Natural killer cell (primary cell): ENCODE measurements at places on chromosomes 12 and 14.

- DNase-seq: peak; percentile 21
Measured at GRCh38 chr14:65229748-65230728, 127.7 kb upstream of the MAX start.

DNA sequence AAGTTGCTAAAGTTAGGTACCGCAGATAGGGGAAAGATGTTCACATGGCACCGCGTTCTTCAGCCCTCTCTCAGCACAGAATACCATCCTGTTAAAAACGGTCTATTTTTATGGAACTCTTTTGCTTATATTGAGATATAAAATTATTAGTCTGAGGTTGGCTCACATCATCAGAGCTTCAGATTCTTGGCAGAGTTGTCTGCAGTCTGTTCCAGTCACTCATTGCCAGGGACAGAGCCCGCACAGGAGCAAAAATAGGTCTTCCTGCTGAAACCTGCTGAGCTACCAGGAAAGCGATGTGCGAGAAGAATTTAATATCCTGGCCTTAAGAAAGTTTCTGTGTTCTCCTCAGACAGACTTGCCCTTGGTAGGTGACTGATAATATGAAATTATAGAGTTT lies 249.8 kb downstream of the VRK1 start:
- DNase-seq: no peak

- DNase-seq: no peak
Measured at GRCh38 chr12:68446901-68447796, 115.0 kb upstream of the MDM1 start.

GRCh38 chr14:52266782-52267181 lies 716 bp upstream of the PTGDR start:
- DNase-seq: no peak

- DNase-seq: no peak
Measured at GRCh38 chr12:52231305-52232202, 1.5 kb upstream of the KRT7 start.

DNA sequence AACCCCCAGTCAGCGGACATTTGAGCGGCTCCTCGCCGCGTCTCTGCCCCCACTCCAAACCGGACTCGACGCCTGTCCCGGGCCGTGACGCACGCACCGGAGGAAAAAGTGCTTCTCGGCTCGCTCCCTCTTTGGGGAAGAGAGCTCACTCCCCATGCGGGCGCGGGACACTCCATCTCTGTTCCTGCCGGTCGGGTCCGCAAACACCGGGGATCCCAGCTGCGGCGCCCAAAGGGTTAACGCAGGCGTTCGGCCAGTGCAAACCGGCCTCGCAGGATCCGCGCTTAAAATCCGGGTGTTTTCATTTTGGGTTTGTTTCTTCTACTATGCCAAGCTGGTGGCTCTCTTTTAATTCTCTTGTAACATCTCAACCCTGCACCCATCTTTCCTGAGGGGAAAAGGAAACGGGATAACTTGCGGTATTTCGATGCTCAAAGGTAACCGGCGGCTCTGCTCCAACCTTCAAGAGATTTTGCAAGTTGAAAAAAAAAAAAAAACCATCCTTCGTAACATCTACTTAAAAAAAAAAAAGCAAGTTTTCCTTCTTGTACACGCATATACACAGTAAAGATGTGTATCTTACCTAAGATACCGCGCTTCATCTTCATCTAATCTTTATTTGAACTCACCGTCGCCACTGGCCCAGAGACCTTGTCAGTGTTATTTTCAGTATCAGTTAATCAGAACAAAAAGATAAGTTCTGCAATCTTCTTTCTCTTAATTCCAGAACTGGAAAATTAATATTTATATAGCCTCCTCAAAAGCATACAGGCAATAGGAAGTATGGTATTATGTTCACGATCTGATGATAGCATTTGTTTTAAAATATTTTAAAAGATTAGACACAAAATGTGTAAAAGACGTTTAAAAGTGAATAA lies 1.6 kb upstream of the ATP2B1 start:
- DNase-seq: no peak

GRCh38 chr14:94612174-94612573 lies at the start of gene SERPINA3:
TSS of gene SERPINA3 (plus strand) at chr14:94612391. CDS start at chr14:94614442, 2,051 bp downstream.
- no peak for DNase-seq

- DNase-seq: no peak
Measured at GRCh38 chr12:53443955-53444354, 2.4 kb downstream of the PRR13 start.

GRCh38 chr14:42475289-42475688 lies 868.6 kb downstream of the LRFN5 start:
- DNase-seq: no peak

DNA sequence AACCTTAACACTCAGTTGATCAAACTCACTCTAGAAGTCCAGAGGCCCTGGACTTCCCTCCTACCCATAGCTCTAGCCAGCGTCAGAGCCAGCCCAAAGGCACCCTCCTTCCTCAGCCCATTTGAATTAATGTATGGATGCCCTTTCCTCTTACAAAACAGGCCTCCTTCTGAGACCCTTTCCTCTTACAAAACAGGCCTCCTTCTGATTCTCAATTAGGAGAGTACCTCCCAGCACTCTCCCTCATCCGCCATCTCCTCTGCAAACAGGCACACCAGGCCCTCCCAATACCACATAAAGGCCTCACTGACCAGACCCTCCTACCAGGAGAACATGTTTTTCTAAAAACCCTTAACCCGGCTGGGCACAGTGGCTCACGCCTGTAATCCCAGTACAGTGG lies 65.7 kb downstream of the MOK start:
- no peak for DNase-seq

GRCh38 chr14:103519837-103520212 lies 2.8 kb downstream of the CKB start:
- DNase-seq: no peak

- peak; percentile 52 for DNase-seq
Measured at GRCh38 chr14:50785457-50786063, 45.4 kb downstream of the NIN start.

- no peak for DNase-seq
Measured at GRCh38 chr14:104202259-104203070, 64.1 kb downstream of the KIF26A start.

DNA sequence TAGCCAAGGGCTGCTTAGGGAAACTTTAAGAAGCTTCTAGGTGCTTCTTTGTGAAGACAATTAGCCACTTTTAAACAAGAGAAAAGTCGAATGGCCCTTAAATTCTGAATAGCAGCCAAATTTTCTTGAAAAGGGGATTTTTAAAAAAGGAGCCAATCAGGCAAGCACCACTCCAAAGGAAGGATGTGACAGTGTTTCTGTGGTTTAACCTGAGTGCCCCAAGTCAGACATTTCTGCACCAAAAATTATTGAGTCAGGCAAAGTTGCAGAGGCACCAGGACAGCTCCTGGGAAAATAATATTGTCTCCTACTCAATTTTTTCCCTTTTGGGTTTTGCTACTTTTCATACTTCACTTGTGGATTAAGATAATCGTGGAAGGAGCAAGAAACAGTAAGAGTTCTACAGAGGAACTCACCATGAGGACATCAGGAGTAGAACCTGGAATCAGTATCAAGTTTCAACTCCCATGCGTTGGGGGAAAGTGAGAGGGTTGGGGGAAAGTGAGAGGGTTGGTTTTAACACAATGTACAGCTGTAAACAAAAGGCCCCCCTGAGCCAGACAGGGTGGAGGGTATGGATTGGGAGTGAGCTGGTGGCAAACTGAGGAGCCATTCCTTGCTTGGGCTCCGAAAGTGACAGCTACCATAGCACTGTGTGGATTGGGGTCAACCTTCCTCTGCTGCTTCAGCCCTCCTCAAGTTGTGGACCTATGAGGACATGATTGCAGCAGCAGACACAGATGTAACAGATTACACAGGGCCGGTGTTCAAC lies 90.8 kb downstream of the SLC38A1 start:
- peak; percentile 76 for DNase-seq

DNA sequence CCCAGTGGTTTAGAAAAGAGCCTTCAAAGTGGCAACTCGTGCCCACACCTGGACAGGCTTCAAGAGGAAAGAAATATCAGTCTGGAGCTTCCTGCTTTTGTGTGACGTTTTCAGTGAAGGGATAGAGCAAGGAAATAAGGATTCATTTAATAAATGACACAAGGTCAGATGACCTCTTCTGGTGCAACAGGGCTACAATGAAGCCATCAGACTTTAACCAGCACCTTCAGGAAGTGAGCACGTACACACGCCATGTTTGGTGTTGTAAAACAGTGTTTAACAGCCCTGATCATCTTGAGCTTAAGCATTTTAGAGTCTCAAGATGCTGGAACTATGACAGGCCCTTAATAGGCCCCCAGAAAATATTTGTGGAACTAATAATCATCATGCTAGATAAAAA lies 59.1 kb downstream of the CCDC60 start:
- DNase-seq: no peak

DNA sequence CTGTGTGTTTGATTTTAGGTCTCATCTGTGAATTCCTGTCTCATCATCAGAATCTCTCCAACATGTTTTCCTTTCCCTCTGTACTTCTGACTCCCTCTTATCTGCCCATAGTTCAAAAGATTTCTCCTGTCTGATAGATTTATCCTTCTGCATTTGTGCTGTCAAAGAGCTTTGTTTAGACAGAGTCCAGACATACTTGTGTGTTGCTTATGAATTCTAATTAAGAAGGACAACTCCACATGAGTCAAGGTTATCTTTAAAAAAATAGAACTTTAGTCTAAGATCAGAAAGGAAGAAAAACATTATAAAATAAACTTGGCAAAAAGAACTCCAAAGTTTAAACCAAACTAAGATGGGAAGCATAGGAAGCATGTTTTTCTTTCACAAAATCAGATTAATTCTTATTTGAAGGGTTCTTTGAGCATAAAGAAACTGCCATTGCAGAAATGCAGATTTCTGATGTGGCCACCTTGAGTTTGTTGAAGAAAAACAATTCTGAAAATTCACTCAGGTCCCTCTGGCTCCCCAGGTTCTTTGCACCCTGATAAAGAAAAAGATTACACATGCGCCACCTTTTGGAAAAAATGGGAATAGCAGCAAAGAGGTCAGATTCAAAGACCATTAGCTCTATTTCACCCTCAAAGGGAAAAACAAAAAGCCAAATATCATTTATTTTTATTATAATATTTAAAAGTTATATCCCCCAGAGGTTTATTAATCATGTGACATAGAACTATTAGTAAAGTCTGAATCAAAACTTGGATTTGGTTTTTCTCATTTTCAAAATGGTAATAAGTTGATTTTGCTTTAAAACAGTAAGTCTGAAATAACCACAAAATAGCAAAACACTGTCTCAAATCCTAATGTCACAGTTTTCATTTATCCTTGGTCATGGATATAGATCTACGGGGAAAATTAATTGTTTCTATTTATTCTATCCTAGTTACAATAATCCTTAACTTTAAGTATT lies 143.7 kb upstream of the DCN start:
- DNase-seq: no peak

GRCh38 chr12:94702696-94703095 lies 52.3 kb upstream of the TMCC3 start:
- DNase-seq: no peak

- no peak for DNase-seq
Measured at GRCh38 chr12:124556074-124556466, 11.3 kb downstream of the NCOR2 start.

DNA sequence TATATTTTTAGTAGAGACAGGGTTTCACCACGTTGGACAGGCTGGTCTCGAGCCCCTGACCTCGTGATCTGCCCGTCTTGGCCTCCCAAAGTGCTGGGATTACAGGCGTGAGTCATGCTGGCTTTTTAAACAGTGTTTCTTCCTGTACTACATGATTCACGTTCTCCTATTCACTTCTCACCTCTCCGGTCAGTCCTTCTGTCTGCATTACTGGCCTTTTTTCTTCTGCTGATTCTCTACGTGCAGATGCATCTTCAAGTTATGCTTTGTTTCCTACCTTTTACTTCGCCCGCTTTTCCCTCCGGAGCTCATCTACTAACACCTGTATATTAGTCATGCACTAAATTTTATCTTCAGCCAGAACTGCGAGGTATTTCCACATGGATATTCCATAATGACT lies 296.2 kb upstream of the FLRT2 start:
- no peak for DNase-seq
